Breast epithelium (tissue), 4 donors: ENCODE measurements at places on chromosomes 6 and 20. TPM values are rescaled to one million over a fixed set of nuclear protein-coding genes. Genes with fewer than 3 reads are reported as not detected.

DNA sequence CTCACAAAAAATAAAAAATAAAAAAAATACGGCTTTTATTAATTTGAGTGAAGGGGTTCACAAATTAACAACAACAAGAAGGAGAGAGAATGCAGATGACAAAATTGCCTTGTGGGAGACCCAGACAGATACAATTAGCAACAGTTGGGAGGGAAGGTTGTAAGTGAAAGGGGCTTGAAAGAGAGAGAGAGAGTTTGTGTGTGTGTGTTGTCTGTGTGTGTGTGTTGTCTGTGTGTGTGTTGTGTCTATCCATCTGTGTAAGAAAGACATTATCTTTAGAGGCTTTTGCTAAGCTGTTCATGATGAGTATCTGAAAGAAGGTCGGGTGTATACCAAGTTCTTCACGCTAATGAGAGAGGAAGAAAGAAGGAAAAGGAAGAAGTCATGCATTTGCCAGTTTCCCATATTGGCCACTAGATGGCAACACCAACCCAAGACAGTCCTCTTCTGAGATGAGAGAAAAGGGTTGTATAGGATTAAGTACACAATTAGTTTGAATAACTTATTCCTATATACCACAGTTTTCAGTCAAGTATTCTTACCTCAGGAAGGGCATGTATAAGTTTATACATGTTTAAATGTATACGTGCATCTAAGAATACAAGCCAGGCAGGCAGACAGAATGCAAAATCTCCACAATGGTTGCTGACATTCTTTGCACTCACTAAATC is 63.7 kb upstream of the CD2AP start:
- DNase-seq, result no peak
- peak overlapping the region; percentile 16 for H3K27ac ChIP-seq
- H3K27me3 ChIP-seq, result no peaks in the 10 kb centered on the region
- peak overlapping the region; percentile 48 for H3K4me3 ChIP-seq

GRCh38 chr6:97067045-97067444 is 142.5 kb downstream of the KLHL32 start:
- no peak overlapping the region for H3K4me3 ChIP-seq
- DNase-seq, result no peak
- H3K27ac ChIP-seq, result no peak overlapping the region
- H3K27me3 ChIP-seq, result no peaks in the 10 kb centered on the region

GRCh38 chr6:145588981-145589380 is 146.3 kb downstream of the EPM2A start:
- no peak overlapping the region for H3K4me3 ChIP-seq
- no peaks in the 10 kb centered on the region for H3K36me3 ChIP-seq
- no peak overlapping the region for H3K27ac ChIP-seq
- DNase-seq, result no peak
- H3K27me3 ChIP-seq, result no peaks in the 10 kb centered on the region
- no peaks in the 10 kb centered on the region for H3K4me1 ChIP-seq

- DNase-seq, result no peak
- H3K27me3 ChIP-seq, result peaks cover 3% of the 10 kb centered on the region
- H3K36me3 ChIP-seq, result no peaks in the 10 kb centered on the region
- H3K27ac ChIP-seq, result no peak overlapping the region
- H3K4me1 ChIP-seq, result no peaks in the 10 kb centered on the region
These were observed 18.9 kb upstream of the SRSF6 start for GRCh38 chr20:43438578-43439316.

DNA sequence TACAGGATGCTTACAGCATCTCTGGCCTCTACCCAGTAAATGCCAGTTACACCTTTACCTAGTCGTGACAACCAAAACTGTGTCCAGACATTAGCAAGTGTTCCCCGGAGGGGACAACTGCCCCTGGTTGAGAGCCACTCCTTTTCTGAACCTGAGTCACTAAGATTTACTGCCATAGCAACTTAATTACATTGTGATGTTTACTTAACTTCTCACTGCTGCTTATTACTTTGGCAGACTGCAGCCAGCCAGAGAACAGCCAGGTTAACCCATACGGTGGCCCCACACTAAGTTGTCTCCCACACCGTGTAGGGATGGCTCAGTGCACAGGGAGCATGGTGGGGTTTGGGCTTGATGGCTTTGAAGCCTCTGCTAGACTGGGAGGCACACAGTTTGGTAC is 204.7 kb upstream of the SULF2 start:
- H3K4me1 ChIP-seq, result no peaks in the 10 kb centered on the region
- no peak overlapping the region for H3K27ac ChIP-seq
- no peak for DNase-seq
- H3K27me3 ChIP-seq, result no peaks in the 10 kb centered on the region

TRERF1 gene
- total RNA-seq, result 4.1 TPM

ZNF334 gene
- 0.96 TPM for total RNA-seq

TRIM40 gene
- total RNA-seq, result 0.33 TPM

PLTP gene
- 100.0 TPM for total RNA-seq

CST3 gene
- total RNA-seq, result 1,982 TPM
